CD4-positive, CD25-positive, alpha-beta regulatory T cell (primary cell): ENCODE measurements at places on chromosomes 2 and 18. TPM values are rescaled to one million over a fixed set of nuclear protein-coding genes. Genes with fewer than 3 reads are reported as not detected.

LRP1B gene
- total RNA-seq = not detected

CDH19 gene
- not detected for total RNA-seq

LRATD1 gene
- not detected for total RNA-seq

OSBPL6 gene
- total RNA-seq = not detected

SLC5A6 gene
- total RNA-seq = 154 TPM

HOXD10 gene
- not detected for total RNA-seq

CMPK2 gene
- total RNA-seq = 7.4 TPM

TPO gene
- total RNA-seq = 0.27 TPM

TBR1 gene
- 0.32 TPM for total RNA-seq
